ENCODE measurements at places on chromosomes 4 and X.

- no peak for DNase-seq
Observed at GRCh38 chrX:148573119-148573518, 72.7 kb downstream of the AFF2 start.

GRCh38 chrX:19849464-19850080 is 37.8 kb downstream of the SH3KBP1 start:
- no peak for DNase-seq

GRCh38 chr4:167321299-167321698 is 87.0 kb upstream of the SPOCK3 start:
- no peak for DNase-seq

- peak; percentile 19 for DNase-seq
Observed at GRCh38 chr4:139015948-139016471, 429 bp downstream of the NOCT start.

DNA sequence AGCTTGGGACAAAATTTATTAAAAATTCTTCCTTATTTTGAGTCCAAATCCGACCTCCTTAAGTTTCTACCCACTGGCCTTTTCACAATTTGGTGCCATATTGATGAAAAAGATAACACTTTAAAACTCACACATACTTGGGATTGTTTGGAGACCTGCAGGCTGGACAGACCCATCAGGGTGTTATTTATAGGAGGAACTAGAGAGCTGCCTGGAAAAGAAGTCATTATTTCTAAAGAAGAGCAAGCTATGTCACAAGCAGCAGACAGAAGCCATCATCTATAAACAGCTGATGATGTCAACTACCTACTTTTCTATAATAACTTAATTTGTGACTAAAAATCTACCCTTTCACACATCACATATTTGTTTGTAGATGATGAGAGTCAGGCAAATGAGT is 56.2 kb downstream of the COX18 start:
- no peak for DNase-seq

- peak; percentile 81 for DNase-seq
Observed at GRCh38 chrX:153667956-153668396, 5.6 kb downstream of the PNCK start.

GRCh38 chrX:41722816-41723618 is 964 bp upstream of the GPR82 start:
- DNase-seq, result no peak

DNA sequence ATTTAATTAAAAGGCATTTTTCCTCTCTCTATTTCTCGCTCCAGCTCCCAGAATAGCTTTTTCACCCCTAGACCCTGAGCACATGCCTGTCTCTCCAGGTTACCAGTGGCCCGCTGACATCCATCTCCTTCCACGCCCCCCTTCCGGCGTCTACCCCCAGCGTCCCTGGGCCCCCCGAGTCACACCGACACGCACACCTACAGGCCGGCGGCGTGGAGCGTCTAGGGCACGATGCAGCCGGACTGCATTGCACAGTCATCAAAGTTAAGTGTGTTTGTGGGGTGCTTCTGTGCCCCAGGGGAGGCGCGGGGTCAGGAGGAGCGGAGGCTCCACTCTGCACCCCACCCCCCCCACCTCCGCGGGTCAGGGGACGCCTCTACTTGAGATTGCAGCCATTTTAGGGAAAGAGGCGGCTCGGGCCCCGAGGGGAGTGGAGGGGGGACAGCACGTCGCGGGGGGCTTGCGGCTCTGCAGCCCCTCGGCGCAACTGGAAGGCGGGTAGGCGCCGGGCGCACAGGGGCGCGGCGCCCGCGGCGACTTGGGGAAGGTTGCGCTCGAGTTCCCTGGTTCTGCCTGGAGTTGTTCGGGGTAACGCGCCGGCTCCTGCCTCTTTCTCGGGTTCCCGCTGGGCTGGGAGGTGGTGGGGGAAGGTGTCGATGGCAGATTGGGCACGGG is 112.7 kb downstream of the DHX15 start:
- DNase-seq, result no peak

DNA sequence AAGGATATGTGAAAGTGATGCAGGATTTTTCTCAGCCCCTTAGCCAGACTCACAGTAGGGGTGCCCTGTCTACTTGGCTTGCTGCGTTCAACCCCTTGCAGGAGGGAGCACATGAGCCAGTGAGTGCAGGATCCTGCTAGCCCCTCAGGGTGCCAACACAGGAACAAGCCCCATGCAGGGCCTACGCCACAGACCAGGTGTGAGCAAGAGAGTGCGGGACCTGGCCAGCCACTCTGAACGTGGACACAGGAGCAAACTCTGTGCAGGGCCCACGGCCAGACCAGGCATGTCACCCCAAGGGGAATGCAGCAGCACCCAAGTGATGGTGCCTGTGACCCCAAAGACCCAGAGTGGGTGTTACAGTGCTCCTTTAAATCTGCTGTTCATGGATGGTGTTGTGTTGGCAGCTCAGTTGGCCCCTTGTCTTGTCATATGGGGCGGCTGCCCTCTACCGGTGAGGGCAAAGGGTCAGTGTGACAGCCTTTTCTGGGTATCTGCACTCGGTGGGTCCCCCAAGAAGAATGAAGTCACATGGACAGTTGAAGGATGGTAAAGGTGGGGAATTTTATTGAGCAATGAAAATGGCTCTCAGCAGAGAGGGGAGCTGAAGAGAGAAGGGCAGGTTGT is 188.4 kb upstream of the MAOA start:
- no peak for DNase-seq

- no peak for DNase-seq
Observed at GRCh38 chr4:162392946-162393345, 229.1 kb upstream of the FSTL5 start.

- no peak for DNase-seq
Observed at GRCh38 chr4:39342731-39343130, 23.4 kb downstream of the RFC1 start.

All from A549 (cell line).